KG1 (cell line): ENCODE measurements at places on chromosomes 7 and 10.

DNA sequence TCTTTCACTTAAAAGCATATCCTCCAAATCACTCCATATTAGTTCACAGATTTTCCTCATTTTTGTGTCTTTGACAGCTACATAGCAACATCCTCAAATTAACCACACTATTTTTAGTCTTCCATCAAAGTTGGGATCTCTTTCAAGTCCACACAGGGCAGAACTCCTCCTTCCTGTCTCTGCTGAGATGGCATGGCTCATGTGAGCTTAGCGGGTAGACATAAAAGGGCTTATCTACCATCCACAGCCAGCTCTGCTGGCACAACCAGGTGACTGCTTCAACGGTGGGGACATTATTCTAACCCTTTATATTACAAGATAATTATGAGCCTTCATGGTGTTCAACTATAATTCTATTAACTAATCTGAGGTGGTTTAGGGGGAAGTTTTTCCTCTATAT, 35.5 kb downstream of the ICA1 start:
- no peak for DNase-seq

GRCh38 chr10:93452143-93452542, 30.0 kb downstream of the MYOF start:
- DNase-seq, result no peak

DNA sequence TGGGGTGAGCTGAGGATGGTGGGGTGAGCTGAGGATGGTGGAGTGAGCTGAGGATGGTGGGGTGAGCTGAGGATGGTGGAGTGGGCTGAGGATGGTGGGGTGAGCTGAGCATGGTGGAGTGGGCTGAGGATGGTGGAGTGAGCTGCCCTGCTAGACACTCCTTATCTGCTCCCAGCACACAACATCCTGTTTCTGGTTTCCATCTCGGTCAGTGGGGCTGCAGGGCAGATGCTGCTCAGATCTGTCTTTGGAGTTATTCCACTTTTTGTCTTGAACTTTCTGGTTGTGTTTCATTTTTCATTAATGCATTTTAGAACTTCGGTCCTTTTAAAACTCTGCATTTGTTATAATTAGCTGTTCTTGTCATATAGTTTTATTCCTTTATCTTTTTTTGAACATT, 67.9 kb upstream of the ANTXRL start:
- DNase-seq, result no peak

DNA sequence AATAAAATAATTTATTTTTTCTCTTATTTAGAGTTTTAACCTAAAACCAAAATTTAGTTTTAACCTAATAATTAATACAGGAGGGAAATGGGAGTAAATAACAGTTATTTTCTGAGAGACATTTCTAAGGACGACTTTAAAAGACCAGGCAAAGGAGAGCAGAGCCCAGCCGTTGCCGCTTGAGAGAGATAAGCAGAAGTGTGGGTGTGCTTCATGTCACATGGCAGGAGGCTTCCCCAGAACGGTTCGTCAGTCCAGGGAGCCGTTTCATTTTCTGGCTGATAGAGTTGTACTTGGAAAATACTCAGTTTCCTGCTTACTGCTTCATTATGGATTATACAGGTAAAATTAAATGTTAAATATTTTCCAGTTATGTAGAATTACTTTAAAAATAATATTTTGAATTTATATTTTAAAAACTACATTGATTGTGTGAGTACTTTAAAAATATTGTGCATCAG, 61.4 kb downstream of the ST7 start:
- DNase-seq, result no peak

DNA sequence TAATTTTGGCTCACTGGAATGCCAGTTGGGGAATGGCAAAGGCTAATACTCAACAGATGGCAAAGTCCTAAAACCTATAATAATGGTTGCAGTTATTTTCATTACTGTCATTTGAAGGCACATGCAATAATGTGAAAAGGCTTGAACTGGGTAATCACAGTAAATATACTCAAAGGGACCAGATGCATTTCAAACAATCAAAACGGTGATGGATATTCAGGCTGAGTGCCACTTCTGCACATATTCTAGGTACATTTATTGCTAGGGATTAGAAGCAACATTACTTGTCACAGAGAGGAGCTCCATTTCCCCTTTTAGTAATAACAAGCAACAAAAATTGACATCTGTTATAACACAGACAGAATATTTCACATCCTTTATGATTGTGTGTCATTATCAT, 171.8 kb downstream of the NXPH1 start:
- DNase-seq, result no peak

GRCh38 chr10:31580646-31581045, 261.6 kb downstream of the ZEB1 start:
- no peak for DNase-seq

GRCh38 chr10:114714281-114714741, 56.2 kb upstream of the ABLIM1 start:
- no peak for DNase-seq

GRCh38 chr7:70082099-70082611, 483.9 kb downstream of the AUTS2 start:
- no peak for DNase-seq

GRCh38 chr7:102433219-102434038, at the start of gene ORAI2:
ORAI2 (plus strand) TSS chr7:102433575; CDS start chr7:102438957, 5,382 bp downstream.
- no peak for DNase-seq

GRCh38 chr10:104277785-104278184, 8.8 kb downstream of the GSTO2 start:
- DNase-seq, result no peak

DNA sequence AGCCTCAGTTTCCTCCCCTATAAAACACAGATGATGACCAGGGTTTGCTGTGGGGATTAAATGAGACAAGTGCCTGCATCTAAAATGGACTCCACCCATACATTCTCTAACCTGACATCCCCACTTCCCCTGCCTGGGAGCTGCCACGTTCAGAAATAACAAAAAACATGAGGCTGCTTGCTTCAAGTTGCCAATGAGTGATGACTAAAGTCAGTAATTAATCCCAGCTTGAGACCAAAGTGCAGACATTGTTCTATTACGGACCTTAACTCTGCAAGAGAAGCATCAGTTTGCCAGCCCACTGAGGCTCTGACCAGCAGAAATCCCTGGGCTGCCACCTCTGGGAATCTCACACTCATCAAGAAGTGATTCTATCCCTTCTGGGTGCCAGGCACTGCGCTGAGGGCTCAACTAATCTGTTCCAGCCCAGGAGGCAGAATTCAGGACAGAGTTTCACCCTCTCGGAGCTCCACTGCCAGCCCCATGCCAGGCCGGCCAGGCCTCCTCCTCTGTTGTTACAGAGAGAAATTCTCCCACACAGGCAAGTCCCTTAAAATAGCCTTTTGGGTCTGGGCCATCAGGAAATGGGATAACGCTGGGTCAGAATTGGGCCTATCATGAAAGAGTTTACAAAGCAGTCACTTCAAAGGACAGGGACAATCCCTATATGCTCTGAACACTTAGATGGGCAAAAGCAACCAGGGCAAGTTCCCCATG, 11.4 kb downstream of the SH3PXD2A start:
- no peak for DNase-seq

DNA sequence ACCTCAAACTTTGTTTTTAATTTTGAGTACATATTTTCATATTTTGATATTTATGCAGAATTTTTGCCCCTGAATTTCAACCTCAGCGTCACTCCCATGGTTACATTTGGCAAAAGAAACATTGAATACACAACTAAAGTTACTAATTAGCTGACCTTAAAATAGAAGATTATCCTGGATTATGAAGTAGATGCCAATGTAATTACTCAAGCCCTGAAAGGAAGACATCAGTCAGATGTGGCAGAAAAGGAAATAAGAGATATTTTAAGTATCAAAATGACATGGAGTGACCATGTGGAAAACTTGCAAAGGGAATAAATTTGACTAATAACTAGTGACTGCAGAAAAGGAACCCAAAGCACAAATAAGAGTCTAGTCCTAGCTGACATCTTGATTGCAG, 701.3 kb upstream of the KCND2 start:
- DNase-seq, result no peak

DNA sequence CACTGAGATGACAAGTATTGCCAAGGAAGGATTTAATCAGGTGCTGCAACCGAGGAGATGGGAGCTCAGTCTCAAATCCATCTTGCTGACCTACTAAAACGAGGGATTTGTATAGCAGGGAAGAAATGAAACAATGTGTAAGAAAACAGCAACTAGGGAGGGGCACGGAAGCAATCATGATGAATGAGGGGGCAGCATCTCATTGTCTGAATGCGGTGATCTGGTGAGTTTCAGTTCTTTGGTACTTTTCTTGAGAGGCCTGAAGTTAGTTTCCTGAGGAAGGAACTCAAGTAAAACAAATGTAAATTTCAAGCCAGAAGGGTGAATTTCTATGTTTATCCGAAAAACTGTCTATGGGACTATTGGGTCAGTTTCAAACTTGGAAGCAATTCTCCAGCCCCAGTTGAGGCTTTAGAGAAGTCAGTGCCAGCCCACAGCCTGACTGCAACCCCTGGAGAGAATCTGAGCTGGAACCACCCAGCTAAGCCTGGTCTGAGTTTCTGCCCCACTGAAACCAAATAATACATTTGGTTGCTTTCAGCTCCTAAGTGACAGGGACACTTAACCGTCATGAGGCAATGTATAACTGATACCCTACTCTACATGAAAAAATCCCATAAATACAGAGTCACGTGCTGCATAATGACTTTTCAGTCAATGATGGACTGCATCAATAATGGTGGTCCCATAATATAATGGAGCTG, 45.8 kb upstream of the TNS3 start:
- no peak for DNase-seq
